NCI-H226 (cell line): ENCODE measurements at places on chromosomes 12 and 14.

DNA sequence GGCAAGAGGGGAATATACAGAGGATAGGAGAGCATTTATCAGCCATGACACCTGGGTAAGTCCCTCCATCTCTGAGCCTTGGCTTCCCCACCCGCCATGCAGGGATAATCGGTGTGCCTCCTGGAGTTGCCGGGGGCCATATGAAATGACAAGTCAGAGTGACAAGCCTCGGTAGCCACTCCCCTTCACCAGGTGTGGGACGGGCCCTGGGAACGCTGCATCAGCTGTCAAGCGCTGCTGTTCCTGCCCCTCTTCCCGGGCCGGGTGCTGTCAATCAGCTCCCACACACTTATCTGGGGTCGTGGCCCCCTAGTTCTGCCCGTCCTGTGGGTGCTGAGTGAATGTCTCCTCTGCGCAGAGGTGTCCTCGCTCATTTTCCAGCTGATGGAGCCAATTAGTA, 57.2 kb downstream of the MVK start:
- no peak for DNase-seq

DNA sequence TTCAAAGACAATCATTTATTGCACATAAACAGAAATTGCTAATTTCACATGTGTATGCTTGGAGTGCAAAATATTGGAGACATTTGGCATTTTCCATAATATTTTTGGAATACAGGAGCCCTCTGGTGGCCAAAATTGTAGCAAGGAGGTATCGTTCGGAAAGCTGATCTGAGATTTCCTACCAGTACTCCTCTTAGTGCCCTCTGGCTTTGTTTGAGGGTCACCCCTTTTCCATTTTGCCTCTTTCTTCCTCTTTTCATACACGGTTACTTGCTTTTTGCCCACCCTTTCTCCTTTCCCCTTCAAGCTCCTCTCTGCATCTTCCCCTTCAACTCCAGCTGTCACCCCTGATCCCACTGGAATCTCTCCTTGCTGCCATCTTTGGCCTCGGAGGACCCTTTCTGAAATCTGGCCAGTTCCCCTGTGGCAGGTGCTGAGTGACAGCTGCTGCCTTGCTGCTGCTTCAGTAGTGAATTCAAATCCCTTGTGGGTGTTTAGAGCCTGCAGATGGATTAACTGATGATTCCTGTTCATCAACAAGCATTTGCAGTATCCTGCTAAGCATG, 164.6 kb upstream of the PARP11 start:
- DNase-seq: peak; percentile 33

GRCh38 chr14:56949828-56950227, 139.5 kb upstream of the OTX2 start:
- DNase-seq: no peak

DNA sequence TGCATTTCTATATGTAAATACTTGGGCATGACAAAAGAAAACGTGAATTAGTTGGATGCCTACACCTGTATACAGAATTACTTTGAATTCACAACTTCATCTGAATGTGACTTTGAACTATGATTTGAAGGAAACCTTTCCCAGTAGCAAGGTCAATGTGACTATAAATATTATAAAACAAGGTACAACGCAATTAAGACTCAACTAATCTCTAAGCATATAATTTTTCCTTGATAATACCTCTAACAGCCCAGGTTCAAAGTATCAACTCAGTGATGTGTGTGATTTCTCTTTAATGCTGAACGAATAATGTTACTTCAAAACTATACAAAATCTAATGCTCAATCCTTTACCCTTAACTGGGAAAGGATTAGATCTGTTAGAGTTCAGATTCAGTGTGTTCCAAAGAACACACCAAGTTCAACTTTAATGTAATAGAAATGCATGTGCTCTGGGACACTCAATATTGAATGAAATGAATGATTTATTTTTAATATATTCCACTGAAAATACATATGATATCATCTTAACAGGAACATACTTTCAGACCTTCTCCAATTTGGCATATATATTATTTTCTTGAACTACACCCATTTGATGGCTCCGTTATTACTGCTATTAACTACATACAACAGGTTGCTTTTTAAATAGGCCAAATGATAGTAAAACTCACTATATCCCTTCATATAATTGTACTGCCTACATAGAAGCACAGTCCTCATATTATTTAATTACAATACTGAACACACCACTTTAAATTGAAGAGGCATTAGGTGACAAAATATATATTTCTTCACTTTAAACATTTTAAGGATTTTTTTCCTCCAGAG, 40.1 kb upstream of the MTERF2 start:
- no peak for DNase-seq

- DNase-seq: peak; percentile 19
These were observed 10.2 kb downstream of the SYT10 start for GRCh38 chr12:33429468-33429867.

GRCh38 chr14:103427485-103428443, 42.5 kb downstream of the MARK3 start:
- peak; percentile 65 for DNase-seq

GRCh38 chr14:27727251-27727770, 1039.3 kb upstream of the FOXG1 start:
- no peak for DNase-seq

- DNase-seq: no peak
These were observed at the start of gene NGB for GRCh38 chr14:77271113-77271710. Gene NGB, minus strand, starts transcription at chr14:77271206. Its CDS starts 269 bp downstream, at chr14:77270937.

DNA sequence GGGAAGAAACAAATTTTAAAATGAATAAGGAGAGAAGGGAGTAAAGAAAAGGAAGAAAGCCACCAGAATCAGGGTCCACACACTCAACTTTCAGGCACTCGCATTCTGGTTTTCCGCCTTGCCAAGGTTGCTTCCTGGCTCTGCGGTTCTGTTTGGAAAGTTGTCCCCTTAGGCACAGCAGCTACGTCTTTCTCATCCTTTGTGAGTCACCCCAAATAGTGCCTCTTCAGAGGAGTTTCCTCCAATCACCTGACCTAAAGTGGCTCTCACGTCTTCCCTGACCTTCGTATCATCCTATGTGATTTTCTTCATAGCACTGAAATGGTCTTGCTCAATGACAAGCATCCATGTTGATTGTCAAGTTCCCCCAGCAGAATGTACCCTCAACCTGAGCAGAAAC, 99.5 kb upstream of the TMCC3 start:
- no peak for DNase-seq

- DNase-seq: peak; percentile 21
These were observed 1.1 kb downstream of the IFNG start for GRCh38 chr12:68158432-68158831.
